ENCODE measurements at places on chromosomes 1 and 21. TPM values are rescaled to one million over a fixed set of nuclear protein-coding genes. Genes with fewer than 3 reads are reported as not detected.

FOXD2 gene
- total RNA-seq = 0.83 TPM

CFAP107 gene
- total RNA-seq = under 0.01 TPM

NCAM2 gene
- 8.5 TPM for total RNA-seq

UBXN10 gene
- total RNA-seq = 0.33 TPM

POLR3C gene
- 38.3 TPM for total RNA-seq

LDLRAD1 gene
- not detected for total RNA-seq

BNIPL gene
- 0.33 TPM for total RNA-seq

KCNQ4 gene
- under 0.01 TPM for total RNA-seq

TEX35 gene
- total RNA-seq = not detected

OR14K1 gene
- total RNA-seq = not detected

IPO13 gene
- total RNA-seq = 18.5 TPM

OLIG2 gene
- total RNA-seq = not detected

ADGRL4 gene
- 5.0 TPM for total RNA-seq

PLA2G2C gene
- not detected for total RNA-seq

OR2T33 gene
- not detected for total RNA-seq

ALPL gene
- 1.5 TPM for total RNA-seq

CELA3A gene
- not detected for total RNA-seq

MMP23B gene
- total RNA-seq = 4.6 TPM

DNASE2B gene
- total RNA-seq = not detected

NLRP3 gene
- total RNA-seq = not detected

PSRC1 gene
- 8.3 TPM for total RNA-seq

TNFSF18 gene
- 0.33 TPM for total RNA-seq

TRIM46 gene
- total RNA-seq = 4.0 TPM

CELA3B gene
- total RNA-seq = not detected

GJB3 gene
- total RNA-seq = not detected

ZBTB8B gene
- not detected for total RNA-seq

TGFB2 gene
- total RNA-seq = 13.9 TPM

WNT9A gene
- 1.0 TPM for total RNA-seq

TRIM67 gene
- total RNA-seq = 0.17 TPM
